ENCODE measurements at places on chromosomes 6 and 20.

DNA sequence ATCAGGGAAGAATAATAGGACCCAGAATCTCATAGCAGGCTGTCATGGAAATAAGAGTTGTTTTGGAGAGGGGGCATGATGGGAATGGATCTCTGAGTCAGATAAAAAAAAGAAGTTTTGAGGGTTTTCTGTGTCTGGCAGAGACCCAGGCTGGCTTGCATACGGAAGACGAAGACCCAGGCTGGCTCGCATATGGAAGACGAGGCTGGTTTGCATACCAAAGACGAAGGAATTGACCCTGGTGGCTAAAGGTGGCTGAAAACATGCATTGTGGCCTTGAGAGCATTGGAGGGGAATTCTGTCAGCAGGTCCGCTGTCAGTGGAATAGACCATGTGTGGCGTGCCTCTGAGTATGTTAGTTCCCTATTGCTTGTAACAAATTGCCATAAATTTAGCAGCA, 335.1 kb downstream of the BTBD3 start:
- DNase-seq: no peak

GRCh38 chr20:32444474-32445220, 86.5 kb downstream of the ASXL1 start:
- no peak for DNase-seq

DNA sequence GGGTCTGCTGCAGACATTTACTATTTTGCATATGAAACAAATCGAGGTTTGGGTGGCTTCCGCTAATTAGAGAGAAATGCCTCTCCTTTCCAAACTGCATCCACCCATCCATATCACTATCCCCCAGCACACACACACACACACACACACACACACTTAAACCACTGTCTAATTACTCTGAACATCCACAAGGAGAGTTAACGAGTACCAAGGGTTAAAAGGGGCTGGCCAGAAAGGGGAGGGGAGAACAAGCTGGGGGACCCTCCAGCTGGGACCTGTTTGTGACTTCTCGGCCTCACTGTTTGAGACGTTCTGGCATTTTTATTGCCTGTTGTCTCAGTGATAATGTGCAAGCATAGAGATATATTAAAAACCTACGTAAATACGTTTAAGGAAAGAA, 261.2 kb downstream of the FOXC1 start:
- DNase-seq: no peak

DNA sequence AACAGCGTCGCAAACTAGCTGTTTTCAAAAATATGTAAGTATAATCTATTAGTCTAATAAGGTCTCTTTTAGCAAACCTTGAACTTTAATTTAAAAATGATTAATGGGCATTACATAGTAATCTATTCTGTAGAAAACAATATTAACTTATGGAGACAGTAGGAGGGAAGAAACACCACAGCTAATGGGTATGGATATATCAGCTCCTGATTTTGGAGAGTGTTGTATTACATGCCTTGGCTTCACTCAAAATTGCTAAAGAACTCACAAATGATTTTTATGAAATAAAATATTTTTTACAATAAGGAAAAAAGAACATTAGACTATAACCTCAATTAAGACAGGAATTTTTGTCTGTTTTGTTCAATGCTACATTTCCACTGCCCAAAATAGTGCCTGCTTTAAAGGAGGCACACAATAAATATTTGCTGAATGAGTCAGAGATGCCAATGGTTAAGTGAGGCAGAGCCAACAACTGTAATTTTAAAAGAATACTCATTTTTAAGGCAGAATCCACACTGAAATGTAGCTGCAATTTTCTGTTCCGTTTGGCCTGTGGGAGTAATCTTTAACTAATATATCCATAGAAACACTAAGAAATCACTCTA, 15.7 kb downstream of the ATG5 start:
- DNase-seq: no peak

- no peak for DNase-seq
Measured at GRCh38 chr20:38859070-38859690, 53.7 kb downstream of the PPP1R16B start.

DNA sequence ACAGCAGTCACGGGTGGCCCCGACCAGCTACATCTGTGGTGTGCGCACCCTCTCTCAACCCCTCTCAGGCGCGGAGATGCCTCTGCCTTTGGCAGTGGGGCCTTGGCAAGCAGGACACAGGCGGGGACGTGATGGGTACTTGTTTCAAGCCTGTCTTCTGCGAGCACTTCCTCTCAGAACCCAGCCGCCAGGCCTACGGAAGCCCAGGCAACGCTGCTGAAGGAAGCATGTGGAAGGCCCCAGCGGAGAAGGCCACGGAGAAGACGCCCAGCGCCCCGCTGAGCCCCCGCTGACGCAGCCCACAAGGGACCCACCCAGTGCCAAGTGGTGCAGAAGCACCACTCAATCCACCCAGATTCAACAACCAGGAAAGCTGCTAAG, 13.0 kb downstream of the SERPINB6 start:
- no peak for DNase-seq

GRCh38 chr6:105459864-105460263, 57.0 kb upstream of the PREP start:
- DNase-seq: no peak

DNA sequence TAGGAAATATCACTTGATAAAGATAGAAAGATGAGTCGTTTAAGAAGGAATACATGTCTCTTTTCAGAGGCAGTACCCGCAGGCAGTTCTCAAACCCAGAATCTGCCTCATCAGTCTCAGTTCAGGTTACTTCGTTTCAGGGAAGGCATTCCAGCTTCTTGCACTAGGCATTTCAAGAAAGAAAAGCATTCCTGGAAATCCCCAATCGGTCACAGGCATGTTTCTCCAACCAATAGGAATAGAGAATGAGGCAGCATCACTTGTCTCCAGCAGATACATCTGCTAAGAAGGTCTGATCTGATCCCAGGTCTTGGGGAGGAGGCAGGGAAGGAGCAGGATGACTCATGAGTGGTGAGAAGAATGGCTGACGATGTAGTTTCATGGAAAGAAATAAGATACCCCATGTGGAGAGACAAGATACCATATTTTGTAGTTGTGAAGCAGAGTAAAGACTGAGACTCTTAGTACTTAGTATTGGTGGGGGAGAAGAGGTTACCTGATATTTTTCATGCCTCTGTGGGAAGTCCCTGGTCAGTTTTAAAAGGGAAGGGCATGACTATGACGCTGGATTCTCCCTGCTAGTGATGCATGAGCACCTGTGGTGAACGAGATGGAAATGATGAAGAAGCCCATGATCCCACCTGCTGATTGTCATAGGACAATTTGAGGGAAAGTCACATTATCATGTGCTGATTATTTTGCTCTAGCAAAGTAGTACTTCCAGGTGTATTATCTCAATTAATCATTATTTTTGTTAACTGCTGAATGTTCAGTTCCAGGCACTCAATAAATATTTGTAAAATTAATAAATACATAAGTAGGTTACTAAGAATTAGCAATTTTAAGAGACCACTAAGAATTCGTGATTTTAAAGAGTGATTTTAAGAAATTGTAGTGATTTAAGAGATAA, 20.3 kb upstream of the HLA-DRB1 start:
- DNase-seq: peak; percentile 20
